Activated CD4-positive, alpha-beta memory T cell treated with anti-CD3 and anti-CD28 coated beads for 36 hours (primary cell): ENCODE measurements at places on chromosomes 1 and 21. TPM values are rescaled to one million over a fixed set of nuclear protein-coding genes. Genes with fewer than 3 reads are reported as not detected.
A peak's percentile ranks its signal among the peaks of the same experiment; 100 is the strongest.

DNA sequence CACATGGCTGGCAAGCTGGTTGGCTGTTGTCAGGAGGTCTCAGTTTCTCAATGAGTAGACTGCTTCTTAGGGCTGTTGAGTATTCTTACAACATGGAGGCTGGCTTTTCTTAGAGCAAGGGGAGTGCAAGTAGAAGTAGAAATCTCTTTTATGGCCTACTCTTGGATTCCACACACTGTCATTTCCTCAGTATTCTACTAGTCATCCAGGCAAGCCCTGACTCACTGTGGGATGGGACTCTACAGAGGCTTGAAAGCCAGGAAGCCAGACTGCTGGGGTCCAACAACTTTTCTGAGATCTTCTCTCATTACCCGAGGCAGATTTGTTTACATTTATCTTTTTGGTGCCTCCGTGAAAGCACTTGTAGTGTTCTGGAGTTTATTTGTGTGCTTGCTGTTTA lies 196.2 kb upstream of the APP start:
- no peaks in the 10 kb centered on the region for H3K4me1 ChIP-seq
- H3K27ac ChIP-seq: no peak overlapping the region
- H3K36me3 ChIP-seq: no peaks in the 10 kb centered on the region
- no peaks in the 10 kb centered on the region for H3K27me3 ChIP-seq
- DNase-seq: no peak

GRCh38 chr1:50023292-50024159 lies at the start of gene AGBL4:
Gene AGBL4, minus strand, starts transcription at chr1:50023954.
- peak; percentile 11 for DNase-seq
- H3K4me1 ChIP-seq: peaks cover 3% of the 10 kb centered on the region
- no peak within 1 kb of the TSS for H3K4me3 ChIP-seq
- no peak within 1 kb of the TSS for H3K27ac ChIP-seq
- H3K27me3 ChIP-seq: peaks cover 19% of the 10 kb centered on the region

- H3K27ac ChIP-seq: no peak overlapping the region
- no peaks in the 10 kb centered on the region for H3K4me1 ChIP-seq
- H3K36me3 ChIP-seq: no peaks in the 10 kb centered on the region
- H3K27me3 ChIP-seq: peaks cover 6% of the 10 kb centered on the region
- no peak for DNase-seq
- H3K4me3 ChIP-seq: no peak overlapping the region
Observed at GRCh38 chr1:78688697-78689096, 39.1 kb downstream of the IFI44 start.

DNA sequence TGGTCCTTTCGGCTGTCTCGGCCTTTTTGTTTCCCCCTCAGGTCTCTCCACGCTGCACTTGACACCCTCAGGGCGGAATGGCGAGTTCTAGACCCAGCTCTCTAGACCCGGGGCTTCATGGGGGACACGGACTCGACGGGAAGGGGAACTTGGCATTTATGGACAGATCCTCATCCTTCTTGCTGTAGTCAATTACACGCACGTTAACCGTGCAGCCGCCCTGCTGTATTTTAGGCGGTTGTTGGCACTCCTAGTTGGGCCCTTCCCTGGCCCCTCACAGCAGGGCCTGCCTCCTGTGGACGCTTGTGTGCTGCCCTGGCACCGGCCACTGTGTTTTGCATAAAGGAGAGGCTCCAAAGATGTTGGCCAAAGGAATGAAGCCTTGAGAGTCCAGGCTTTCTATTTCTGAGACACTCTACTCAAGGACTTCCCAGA lies 558 bp upstream of the BTG3 start:
- peak; percentile 15 for DNase-seq
- no peaks in the 10 kb centered on the region for H3K27me3 ChIP-seq
- peaks cover 17% of the 10 kb centered on the region for H3K36me3 ChIP-seq
- H3K4me1 ChIP-seq: peaks cover 22% of the 10 kb centered on the region

GRCh38 chr1:178694923-178695525 lies 30.0 kb upstream of the RALGPS2 start:
- no peaks in the 10 kb centered on the region for H3K36me3 ChIP-seq
- H3K27ac ChIP-seq: no peak overlapping the region
- no peak for DNase-seq
- H3K4me3 ChIP-seq: no peak overlapping the region
- no peaks in the 10 kb centered on the region for H3K4me1 ChIP-seq

DNA sequence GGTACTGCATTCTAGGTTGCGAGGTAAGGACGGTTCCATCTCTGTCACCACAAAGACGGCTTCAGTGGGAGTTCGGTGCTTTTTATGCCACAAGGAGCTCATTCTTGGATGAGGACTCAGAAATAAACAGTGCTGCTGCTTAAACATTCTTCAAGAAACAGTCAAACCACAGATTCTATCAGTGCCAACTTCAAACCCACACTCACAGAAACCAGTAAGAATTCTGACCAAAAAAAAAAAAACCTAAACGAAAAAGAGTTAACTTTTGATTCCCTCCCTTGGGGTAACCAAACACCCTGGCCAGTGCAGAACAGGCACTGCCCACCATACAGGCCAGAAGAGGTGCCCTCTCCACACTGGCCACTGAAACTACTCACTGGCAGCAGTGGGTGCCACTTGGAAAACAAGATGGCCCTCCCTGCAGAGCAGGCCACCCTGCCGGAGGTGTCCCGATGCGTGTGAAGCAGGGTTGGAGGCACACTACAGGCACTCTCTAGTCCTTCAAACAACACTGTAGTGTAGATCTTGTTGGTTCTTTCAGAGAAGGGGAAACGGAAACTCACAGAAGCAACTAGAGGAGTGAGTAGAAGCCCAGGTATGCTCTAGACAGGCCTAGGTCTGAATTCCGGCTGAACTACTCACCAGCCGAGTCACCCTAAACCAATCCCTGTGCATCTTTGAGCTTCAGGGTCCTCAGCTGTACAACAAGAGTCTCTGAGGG lies 87.3 kb upstream of the TLR5 start:
- H3K4me1 ChIP-seq: peaks cover 55% of the 10 kb centered on the region
- peak overlapping the region; percentile 0 for H3K4me3 ChIP-seq
- H3K36me3 ChIP-seq: no peaks in the 10 kb centered on the region
- H3K27me3 ChIP-seq: no peaks in the 10 kb centered on the region
- DNase-seq: peak; percentile 57
- H3K27ac ChIP-seq: peak overlapping the region; percentile 55

DNA sequence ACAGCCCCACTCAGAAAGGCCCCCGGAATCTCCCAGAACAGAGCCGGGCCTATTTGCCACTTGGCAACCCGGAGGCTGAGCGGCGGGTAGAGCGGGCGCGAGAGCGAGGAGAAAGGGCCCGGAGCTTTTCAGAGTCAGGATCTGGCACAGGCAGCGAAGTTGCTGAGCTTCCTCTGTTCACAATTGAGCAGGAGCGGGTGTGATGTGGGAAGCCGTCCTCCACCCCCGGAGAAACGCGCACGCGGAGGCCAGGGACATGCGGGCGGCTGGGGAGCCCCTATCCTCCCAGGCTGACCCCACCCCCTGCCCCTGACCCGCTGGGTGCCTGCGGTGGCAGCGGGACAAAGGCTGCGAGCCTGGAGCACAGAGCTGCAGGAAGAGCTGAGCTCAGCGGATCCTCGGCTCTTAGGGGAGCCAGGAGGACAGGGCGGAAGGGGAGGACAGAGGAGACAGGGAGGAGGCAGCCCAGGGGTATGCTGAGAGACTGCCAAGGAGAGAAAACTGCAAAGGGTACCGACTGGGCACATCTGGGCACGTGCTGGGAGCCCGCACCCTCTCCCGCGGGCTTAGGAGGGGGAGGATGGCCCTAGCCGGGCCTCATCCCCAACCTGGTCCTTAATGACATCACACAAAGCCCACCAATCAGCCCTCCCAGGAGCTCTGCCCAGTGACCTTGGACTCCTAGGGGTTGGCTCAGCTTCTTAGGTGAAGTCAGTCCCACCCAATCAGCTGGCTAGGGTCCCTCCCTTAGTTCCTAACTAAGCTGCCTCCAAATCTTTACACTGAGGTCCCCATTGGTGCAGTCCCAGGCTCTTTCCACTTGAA lies 9.3 kb downstream of the KIF21B start:
- no peak for DNase-seq
- H3K4me3 ChIP-seq: no peak overlapping the region
- H3K4me1 ChIP-seq: peaks cover 88% of the 10 kb centered on the region
- H3K27ac ChIP-seq: peak overlapping the region; percentile 87

- peaks cover 54% of the 10 kb centered on the region for H3K4me1 ChIP-seq
- H3K4me3 ChIP-seq: peak overlapping the region; percentile 57
- no peaks in the 10 kb centered on the region for H3K36me3 ChIP-seq
- no peak for DNase-seq
Observed at GRCh38 chr1:197920067-197920396, 2.9 kb downstream of the LHX9 start.

The GBP2 gene
- 396 TPM for total RNA-seq

The PRAMEF10 gene
- total RNA-seq: not detected

The PAX7 gene
- total RNA-seq: not detected

The HAO2 gene
- total RNA-seq: not detected

The SYPL2 gene
- not detected for total RNA-seq

The TSPAN2 gene
- 2.5 TPM for total RNA-seq

The SLC2A5 gene
- total RNA-seq: not detected
